ENCODE measurements at places on chromosomes 3 and 15.

DNA sequence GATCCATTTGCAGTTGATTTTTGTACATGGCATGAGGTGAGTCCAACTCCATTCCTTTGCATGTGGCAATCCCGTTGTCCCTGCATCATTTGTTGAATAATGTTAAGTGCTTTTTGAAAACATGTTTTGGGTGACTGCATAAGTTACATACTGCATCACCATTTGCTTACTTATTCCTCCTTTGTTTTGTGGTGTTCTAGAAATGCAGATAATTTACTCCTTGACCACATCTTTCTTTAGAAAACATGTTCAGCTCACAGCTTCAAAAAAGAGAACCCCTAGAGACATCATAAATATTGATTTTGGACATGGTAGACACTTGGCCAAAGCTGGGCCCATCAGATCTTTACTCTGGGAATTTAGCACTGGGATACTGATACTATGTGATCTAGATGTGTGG is 135.3 kb upstream of the DAZL start:
- DNase-seq: no peak

- DNase-seq: peak; percentile 30
Measured at GRCh38 chr3:196179380-196180308, 31.6 kb downstream of the ZDHHC19 start.

GRCh38 chr15:26095710-26096330 is 232.7 kb upstream of the ATP10A start:
- DNase-seq: no peak

DNA sequence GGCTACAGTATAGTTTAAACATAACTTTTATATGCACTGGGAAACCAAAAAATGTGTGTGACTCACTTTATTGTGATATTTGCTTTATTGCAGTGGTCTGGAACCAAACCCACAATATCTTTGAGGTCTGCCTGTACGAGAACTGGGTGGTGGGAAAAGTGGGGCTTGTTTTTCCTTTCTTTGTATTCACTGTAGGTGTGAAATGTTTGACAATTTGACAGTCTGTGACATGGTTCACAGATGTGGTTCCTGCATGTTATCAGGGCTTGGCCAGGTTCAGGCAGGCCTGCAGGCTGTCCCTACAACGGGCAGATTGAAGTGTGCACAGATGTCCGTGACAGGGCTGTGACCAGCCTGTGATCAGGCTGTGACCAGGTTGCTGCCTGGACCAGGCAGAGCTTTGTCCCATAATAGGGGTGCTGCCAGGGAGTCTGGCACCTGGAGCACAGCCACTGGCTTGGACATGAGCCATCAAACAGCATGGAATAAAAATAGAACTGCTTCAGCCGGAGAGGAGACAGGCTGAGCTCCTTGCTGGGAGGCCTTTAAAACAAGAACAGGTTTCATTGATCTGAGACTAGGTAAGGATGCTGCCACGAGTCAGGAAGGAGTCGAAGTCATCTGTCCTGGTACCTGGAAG is 61.0 kb downstream of the KLF13 start:
- DNase-seq: no peak

DNA sequence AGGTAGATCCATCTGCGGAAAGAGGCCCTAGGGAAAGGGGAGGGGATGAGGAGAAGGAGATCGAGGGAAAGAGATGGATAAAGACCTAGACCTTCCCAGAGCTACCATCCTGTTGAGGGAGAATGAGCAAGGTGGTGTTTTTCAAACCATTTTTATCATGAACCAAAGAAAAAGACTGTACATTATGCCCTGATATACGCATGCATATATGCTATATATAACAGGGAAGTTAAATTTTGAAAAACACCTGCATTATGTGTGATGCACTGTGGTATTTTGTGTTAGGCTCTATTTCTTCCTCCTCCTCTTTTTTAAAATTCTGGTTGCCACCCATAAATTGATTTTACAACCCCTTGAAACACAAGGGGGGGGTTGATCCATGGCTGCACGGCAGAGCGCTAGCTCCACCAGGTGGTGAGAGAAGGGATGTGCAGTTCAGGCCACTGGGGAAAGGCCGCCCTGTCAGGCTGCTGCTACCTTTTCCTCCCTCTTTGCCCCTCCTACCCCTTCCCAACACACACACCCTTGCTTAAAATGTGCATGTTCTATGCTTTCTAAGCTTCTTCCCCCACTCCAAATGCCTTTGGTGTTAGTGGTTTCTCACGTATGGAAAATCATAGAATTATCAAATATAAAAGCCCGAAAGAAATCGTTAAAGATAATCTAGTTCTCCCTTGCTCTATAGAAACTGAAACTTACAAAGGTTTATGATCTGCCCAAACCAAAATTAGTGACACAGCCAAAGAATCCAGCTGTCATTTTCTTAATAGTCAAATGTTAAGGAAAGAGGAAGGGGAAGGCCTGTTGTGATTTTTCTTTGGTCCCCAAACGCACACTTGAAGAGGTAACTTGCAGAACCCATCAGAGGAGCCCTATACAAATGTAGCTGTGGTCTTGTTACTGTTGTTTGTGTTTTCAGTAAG is 262.0 kb upstream of the UMPS start:
- peak; percentile 3 for DNase-seq

DNA sequence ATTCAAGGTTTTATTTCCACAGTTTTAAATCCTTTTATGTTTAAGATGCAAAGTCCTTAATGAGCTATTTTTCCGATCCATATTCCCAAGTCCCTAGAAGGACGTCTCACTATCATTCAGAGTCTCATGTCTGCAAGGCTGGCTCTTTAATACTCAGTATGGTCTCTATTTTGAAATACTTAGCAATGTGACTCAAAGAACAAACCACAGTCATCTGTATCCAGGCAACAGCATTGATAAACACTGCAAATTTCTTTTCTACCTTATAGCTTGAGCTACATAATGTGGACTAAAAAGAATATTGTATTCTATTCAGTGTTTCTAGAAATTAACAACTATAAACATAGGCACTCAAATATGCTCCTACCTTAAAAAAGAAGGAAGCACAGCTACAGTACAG is 588.3 kb upstream of the NAALADL2 start:
- DNase-seq: no peak

All from substantia nigra (tissue), 51 donors.